ENCODE measurements at places on chromosomes 13 and 19.
A peak's percentile ranks its signal among the peaks of the same experiment; 100 is the strongest.

GRCh38 chr19:18674616-18675015 is 8.9 kb upstream of the CRTC1 start:
- no peak for DNase-seq

DNA sequence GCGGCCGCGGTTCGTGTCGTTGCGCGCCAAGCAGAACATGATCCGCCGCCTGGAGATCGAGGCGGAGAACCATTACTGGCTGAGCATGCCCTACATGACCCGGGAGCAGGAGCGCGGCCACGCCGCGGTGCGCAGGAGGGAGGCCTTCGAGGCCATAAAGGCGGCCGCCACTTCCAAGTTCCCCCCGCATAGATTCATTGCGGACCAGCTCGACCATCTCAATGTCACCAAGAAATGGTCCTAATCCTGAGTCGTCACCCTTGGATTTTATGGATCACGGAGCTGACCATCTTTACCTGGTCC is 475 bp downstream of the MRPL57 start:
- DNase-seq: no peak

DNA sequence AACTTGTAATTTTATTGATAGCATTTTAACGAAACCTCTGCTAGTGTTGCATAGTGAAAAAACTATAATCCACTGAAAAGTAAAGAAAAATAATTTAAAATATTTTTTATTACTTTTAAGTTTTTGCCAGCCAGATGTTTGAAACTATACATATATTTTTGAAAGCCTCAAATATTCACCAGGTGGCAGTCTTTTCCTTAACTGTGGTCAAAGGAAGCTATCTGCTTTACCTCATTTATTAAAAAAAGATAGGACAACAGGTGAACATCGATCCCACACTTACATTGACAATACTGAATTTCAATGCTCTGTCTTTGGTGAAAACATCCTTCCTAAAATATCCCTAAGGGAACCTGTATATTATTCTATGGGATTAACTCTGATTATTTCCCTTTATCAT is 100.5 kb downstream of the TRPC4 start:
- DNase-seq: no peak

- DNase-seq: no peak
Measured at GRCh38 chr19:47098608-47099007, 15.0 kb downstream of the ZC3H4 start.

DNA sequence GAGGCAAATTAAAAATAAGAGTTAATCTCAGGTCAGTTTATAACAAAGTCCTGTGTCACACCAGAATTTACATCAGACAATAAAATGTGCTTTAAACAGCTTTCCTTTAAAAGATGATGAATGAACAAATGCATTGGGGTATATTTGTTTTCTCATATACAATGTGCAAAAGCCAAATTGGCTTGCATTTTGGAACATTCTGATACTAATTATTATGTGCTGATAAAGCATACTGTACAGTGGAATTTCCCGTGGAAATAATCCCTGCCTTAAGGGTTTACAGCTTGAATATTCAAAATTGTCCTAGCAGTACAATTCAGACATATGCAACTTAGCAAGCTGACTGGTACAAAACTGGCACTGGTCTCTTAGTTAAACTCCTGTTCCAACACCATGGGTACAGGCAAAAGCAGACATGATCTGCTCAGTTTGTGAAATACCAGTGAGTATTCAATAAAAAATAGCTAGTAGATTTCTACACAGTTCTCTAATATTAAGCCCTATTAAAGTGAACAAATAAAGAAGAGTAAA is 373.4 kb downstream of the SLITRK1 start:
- DNase-seq: no peak

DNA sequence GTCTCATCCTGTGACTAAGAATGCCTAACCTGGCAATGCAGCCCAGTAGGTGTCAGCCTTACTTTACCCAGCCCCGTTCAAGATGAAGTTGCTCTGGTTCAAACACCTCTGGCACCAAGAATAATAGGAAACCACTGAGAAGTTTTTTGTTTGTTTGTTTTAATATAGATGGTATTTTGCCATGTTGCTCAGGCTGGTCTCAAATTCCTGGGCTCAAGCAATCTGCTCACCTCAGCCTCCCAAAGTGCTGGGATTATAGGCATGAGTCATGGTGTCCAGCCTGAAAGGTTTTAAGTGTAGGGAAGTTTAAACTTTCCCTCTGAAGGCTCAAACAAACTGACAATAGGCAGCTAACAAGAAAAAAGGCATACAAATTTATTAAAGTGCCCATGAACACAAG is 51.2 kb upstream of the ABCC4 start:
- DNase-seq: no peak

DNA sequence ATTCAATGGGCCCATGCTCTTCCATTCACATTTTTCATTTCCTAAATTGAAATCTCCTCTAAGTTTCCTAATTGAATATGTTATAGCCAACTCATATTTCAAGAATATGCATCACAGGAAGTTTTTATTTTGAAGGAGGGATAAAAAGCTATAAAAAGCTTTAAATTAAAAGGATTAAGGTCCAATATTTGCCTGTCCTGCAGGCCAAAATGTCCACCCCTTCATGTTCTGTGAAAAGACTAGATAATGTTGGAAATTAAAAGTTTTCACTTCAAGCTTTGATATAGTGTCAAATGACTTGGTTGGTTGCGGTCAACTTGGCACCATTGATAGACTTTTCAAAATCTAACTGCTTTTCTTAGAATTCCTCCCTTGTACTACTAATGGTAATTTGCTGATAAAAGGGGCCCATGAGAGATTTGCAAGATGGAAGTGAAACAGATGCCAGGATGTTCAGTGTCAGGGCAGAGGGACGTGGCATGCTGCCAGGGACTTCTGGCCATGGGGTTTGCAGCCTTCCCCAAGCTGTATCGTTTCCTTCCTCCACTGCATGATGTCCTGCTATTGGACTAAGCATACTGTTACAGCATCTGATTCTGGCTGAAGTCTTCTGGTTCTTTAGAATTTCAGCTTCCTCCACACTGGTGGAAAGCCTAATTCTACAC is 547.3 kb upstream of the MIR17HG start:
- peak; percentile 32 for DNase-seq

- DNase-seq: peak; percentile 24
Measured at GRCh38 chr19:17576758-17577456, 21.5 kb downstream of the COLGALT1 start.

GRCh38 chr13:70568571-70568970 is 460.3 kb upstream of the KLHL1 start:
- DNase-seq: peak; percentile 55

GRCh38 chr19:54063350-54064116 is at the start of gene VSTM1:
Gene VSTM1 (minus strand): TSS chr19:54063897. CDS start chr19:54063777, 120 bp downstream.
- DNase-seq: no peak

- DNase-seq: no peak
Measured at GRCh38 chr13:101157261-101157660, 259.0 kb downstream of the NALCN start.

GRCh38 chr19:29774126-29774525 is 37.7 kb upstream of the CCNE1 start:
- no peak for DNase-seq

DNA sequence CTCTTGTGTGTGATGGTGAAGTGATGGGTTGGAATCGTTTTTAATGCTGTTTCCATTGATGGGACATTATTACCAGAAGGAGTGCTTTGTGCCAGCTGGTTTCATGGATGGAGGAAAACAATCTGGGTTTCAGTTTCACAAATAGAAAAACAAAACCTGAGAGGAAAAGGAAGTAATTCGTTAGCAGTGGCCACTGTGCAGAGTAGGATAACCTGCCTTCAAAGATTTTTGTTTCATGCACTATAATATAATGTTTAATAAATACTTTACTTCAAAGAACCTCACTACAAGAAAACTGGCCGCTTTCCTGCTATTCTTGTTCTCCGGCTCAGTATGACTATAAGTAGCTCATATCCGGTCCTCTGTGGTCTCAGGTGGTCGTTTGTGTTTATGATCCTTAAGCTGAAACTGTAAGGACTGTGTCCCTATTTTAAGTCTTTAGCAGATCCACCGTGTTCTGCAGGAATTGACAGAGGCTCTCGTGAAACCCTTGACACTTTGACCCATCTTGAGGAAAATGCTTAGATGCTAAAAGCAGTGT is 104.7 kb downstream of the GGACT start:
- no peak for DNase-seq

DNA sequence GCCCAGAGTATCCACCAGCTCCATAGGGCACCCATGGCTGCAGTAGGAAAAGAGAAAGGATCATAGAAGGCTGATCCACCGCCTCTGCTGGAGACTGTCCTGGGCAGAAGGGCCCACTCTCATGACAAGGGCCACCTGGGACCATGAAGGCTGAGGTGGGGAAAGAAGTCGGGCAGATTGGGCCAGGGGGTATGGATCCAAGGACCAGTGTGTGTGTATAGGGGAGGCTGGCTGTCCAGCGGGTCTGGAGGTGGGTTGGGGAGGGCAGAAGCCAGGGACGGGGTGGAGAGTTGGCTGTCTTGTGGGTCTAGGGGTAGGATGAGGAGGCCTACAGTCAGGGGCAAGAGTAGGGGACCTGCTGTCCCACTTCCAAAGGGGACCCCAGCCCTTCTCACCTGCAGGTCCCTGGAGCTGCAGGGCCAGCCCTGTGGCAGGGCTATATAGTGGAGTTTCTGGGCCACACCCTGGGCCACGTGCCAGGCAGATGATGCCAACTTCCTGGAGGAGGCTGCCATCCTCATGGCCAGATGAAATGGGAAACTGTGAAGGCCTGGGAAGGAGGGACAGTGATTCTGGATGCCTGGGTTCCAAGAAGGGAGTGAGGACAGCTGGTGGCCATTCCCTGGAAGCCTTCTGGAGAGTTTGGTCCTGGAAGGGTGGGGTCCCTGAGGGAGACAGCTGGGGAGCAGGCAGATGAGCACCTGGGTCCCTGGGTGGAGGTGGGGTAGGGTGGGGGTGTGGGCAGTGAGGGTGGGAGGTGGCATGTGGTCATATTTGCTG is at the start of gene FCGBP:
TSS of gene FCGBP (minus strand) at position 51 of the 780 bp plus-strand sequence.
- DNase-seq: no peak

DNA sequence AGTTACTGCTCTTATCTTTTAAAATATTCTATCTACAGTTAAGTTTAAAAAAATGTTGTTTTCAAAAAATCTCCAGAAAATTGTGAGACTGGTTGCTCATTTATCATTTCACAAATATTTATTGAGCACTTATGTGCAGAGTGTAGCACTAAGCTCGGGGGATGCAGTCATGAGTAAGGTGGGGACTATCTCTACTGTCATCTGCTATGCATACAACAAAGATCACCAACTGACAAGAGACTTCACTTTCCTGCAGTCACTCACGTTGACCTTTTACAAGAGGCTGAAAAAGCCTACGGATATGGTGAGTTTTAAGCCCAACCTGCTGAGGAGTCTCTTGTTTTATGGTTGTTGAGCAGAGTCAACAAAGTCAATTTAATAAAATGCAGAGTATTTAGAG is 392.5 kb downstream of the KLF12 start:
- DNase-seq: no peak

- DNase-seq: no peak
Measured at GRCh38 chr13:52025475-52026245, 1.2 kb downstream of the UTP14C start.

GRCh38 chr19:13849991-13850909 is 26.7 kb upstream of the NANOS3 start:
- DNase-seq: peak; percentile 26

DNA sequence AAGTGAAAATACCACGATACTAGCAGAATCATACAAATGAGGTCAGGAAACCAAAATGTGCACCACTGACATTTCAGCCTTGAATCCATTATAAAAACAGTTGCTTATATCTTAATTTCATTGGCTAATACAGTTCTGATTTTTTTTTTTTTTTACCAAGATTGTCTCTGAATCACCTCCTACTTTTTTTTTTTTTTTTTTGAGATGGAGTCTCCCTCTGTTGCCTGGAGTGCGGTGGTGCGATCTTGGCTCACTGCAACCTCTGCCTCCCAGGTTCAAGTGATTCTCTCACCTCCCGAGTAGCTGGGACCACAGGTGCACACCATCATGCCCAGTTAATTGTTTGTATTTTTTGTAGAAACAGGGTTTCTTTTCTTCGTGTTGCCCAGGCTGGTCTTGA is 270.2 kb downstream of the LMO7 start:
- DNase-seq: no peak

DNA sequence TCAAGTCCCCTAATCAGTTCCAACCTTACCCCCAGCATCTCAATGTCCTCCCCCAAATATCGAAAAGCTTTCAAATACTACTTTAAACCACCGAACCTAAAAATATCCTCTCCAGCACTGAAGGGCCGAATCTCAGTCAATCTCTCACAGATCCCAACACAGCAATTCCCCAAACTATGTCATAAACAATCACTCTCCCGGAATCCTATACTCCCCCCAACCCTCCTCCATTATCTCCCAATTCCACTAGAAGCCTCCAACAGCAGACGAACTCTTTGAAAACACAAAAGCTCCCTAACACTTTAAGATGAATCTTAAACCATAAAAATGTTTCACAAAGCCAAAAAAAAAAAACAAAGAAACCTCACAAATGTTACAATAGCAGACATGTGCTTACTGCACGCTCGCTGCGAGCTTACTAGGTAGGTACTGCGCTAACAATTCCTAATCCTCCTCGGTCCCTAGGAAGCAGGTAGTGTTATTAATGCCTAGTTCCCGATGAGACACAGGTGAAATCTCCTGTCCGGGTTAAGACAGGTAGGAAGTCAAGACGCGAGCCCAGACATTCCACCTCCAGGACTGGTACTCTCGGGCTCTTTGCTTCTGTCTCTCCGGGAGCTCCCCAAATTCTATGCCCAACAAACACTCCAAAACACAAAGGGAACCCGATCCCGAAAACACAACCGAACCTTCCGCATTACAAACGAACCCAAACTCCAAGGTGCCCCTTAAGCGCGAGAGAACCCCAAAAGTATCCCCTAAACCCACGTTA is 14.2 kb downstream of the FBXO46 start:
- peak; percentile 22 for DNase-seq

DNA sequence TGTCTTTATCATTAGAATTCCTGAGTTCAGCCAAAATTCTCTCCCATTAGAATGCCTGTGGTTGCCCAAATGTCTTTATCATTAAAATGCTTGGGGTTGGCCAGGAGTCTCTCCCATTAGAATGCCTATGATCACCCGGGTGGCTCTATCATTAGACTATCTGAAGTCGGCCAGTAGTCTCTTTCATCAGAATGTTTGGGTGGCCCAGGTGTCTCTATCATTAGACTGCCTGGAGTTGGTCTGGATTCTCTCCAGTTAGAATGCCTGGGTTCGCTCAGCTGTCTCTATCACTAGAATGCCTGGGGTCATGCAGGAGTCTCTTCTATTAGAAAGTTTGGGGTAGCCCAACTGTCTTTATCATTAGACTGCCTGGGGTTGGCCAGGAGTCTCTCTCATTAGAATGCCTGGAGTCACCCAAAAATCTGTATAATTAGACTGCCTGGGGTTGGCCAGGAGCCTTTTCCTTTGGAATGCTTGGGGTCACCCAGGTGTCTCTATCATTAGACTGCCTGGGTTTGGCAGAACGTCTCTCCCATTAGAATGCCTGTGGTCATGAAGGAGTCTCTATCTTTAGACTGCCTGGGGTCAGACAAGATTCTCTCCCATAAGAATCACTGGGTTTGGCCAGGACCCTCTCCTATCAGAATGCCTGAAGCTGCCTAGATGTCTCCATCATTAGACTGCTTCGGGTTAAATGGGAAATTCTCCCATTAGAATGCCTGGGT is 1478.3 kb downstream of the UQCRFS1 start:
- DNase-seq: no peak

- no peak for DNase-seq
Measured at GRCh38 chr13:20714563-20715329, 11.2 kb downstream of the IL17D start.

All from SK-N-DZ (cell line).